ENCODE measurements at places on chromosomes 7 and 10.

DNA sequence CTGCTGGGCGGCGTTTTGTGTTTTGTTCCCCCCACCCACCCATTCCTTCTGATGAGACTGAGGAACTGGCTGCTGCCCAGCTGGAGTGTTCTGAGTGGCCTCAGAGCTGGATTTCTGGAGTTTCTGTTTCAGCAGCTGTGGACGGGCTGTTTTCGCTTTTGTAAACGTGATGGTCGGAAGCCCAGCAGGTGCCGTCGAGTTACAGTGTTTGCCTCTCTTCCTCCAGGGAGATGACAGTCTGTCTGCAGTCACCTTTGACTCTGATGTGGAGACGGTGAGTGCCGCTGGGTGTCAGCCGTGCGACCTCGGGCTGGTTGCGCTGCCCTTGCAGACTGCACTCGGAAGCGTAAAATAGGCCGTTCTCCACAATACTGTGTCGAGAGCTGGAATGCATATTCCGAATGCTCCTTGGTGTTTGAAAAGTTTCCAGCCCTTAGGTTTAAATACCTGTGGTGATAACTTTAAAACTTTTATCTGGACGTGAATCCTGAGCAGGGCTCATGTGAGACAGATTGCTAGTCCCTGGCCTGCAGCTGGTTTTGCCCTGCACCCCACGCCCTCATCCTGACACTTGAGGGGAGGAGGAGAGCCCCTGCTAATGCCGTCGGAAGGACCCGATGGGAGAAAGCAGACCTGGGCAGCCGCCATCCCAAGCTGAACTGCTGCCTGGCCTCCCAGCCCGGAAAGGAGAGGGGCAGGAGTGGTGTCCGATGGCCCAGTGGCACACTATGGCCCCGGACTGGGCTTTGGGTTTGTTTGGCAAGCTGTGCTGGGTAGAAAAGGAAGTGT lies 8.3 kb downstream of the IQCE start:
- DNase-seq = peak; percentile 92

DNA sequence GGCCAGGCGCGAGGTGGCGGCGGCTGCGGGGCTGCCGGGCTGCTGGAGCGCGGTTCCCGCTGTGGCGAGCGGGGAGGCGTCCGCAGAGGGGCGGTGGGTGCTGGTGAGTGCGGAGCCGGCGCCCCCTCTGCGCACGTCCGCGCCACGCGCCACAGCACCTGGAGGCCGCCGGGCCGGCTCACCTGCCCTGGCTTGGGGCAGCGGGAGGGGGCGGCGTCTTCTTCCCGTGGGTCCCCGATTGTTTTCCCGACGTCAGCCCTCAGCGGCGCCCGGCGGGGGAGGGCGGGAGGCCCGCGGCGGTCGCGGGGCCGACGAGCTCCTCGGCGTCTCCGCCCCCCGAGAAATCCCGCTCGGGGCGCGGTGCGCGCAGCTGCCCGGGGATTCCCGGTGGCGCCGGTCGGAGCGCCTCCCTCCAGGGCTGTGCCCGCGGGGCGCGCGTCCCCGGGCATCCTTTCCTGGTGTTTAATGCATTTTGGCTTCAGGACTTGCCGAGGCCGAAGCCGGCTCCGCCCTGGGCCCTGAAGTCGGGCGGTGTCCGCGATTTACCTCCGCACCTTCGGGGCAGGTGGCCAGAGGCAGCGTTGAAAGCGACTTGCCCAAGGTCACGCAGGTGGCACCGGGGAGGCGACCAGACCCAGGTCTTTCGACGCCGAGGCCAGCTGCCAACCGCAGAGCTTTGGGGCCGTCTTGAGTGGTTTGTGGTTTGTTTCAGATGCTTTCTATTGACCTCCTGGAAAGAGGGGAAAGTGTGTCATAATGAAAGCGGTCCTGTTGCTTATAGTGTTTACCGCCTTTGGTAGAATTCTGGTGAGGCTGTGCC lies 561 bp downstream of the PLEKHA1 start:
- peak; percentile 92 for DNase-seq

GRCh38 chr10:18684416-18684815 lies 25.2 kb downstream of the ARL5B start:
- no peak for DNase-seq

- DNase-seq = no peak
Observed at GRCh38 chr10:114577133-114577532, 80.9 kb downstream of the ABLIM1 start.

DNA sequence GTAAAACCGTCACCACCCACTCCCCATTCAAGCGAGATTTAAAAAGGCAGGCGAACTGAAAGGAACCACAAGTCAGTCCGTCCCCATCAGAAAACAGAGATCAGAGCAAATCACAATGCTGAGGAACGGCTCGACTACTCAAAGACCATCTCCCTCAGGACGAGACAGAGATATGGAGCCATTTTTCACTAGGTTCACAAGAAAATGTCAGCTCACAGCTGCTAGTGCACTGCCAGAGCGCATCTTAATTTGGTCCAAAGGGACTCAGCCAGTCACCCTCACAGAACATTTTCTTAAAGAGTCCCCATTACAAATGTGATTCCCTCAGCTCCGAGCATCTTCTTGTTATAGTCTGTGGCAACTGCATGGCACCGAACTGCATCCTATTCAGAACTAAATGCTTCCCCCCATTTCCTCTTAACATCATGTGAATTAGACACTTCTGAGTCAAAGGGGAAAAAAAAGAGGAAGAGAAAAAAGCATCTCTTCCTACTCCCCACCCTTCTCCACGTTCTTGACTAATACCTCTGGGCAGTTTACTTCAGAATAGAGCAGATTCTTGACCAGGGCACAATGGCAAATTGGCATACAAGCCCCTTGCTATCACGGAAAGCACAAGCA lies 683.9 kb downstream of the MAGI2 start:
- DNase-seq = no peak

- no peak for DNase-seq
Observed at GRCh38 chr10:128574581-128575210, 448.5 kb upstream of the MKI67 start.

GRCh38 chr10:71864911-71865361 lies 13.9 kb upstream of the PSAP start:
- DNase-seq = no peak

DNA sequence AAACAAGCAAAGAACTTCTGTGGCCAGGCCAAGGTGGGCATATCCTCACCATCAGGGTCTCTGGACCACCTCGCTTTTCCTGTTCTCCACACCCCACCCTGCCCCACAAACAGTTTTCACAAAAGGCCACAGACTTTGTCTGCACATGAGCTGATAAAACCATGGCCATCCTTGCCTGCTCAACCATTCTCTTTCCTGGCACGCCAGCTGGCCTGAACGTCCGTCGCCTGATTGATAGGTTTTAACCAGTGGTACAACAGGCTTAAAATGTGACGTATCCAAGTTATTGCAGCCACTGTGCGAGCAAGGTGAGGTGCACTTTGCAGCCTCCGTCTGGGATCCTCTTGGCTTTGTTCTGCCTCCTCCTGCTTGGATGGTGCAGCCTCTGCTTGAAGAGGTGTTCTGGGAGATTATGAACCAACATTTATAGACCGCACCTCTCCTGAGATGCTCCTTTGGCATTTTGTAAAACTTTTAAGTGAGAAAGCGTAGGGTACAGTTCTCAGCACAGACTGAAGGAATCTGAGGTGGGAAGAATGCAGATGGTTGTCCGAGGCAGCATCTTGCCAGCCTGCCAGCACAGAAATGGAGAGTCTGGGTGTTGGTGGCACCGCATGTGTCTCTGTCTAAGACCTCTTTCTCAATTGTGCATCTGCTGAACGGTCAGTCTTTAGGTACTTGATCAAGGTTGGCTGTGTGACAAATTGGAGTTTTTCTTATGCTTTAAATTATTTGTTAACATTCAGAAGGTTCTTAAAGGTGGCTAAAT lies 288.3 kb downstream of the CELF2 start:
- DNase-seq = no peak

- no peak for DNase-seq
Observed at GRCh38 chr7:104230606-104231005, 22.8 kb upstream of the ORC5 start.

GRCh38 chr10:113402602-113403001 lies 150.3 kb upstream of the HABP2 start:
- DNase-seq = no peak

DNA sequence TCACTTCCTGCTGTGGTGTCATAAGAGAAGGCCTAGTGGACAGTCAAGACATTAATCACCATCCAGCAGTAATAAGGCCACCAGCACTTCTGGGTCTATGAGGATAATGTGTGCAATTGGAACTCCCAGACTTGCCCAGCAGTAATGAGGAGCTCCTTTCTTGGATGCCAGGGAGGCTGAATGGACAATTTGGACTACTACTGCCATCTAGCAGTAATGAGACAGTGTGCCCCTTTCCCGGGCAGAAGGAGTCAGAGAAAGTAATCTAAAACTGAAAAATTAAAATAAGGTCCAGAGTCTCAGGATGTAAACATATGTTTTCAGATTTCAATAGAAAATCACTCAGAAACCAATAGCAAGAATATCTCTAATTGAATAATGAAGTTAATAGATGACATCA lies 400.4 kb downstream of the CDC14C start:
- DNase-seq = no peak

- DNase-seq = no peak
Observed at GRCh38 chr10:10542477-10542876, 475.2 kb upstream of the CELF2 start.

- no peak for DNase-seq
Observed at GRCh38 chr10:24744946-24745345, 21.3 kb upstream of the ARHGAP21 start.

GRCh38 chr10:91820144-91820543 lies 21.9 kb downstream of the TNKS2 start:
- no peak for DNase-seq

DNA sequence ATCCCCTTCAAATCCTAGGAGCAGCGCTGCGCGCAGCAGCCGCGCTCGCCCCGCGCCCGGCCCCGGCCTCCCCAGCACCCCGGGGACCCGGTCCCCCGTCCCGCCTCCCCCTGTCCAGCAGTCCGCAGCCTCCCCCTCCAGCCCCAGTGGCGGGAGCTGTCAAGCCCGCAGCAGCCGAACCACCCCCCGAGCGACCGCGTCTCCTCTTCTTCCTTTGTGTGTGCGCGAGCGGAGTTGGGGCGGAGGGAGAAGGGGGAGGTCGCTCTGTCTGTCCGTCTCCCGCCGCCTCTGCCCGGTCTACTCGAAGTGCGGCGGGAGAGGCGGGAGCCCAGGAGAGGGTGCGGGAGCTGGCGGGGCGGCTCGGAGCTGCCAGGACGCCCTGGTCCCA lies 375 bp upstream of the CHN2 start:
- DNase-seq = no peak

DNA sequence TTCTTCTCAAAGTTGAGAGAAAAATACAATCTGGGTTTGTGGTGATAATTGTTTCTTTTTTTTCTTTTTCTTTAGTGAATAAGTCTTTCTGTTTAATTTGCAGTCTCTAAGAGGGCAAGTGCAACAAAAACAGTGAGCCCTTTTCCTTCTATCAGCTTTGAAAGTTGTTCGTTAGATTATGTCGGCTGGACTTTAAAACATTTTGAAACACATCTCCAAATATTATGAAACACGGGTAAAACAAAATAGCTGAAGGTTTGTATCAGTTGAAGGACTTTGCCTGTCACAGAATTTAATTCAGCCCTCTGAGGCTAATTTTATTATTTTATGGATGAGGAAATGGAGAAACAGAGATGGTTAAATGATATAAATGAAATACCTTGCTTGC lies 85.3 kb downstream of the AGMO start:
- DNase-seq = no peak

DNA sequence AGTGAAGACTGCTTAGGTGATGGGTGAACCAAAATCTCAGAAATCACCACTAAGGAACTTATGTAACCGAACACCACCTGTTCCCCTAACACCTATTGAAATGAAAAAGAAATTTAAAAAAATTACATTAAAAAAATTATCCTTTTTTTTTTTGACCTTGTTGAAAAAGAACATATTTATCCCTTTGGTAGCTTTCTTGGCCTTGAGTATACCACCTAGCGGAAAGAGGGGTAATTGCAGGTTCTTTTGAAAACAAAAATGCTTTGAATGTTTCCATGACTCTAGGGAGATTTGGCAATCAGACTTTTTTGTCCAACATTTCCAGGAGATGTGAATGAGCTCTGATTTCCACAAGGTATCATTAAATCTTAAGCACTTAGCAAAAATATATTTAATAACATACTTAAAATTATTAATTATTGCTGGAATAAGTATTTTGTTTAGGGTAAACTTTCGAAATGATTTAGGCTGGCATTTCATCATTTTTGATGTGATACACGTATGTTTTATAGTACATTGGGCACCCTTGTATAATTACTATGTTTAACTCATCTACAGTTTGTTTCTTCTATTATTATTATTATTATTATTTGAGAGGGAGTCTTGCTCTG lies 47.0 kb upstream of the ELMO1 start:
- peak; percentile 48 for DNase-seq

DNA sequence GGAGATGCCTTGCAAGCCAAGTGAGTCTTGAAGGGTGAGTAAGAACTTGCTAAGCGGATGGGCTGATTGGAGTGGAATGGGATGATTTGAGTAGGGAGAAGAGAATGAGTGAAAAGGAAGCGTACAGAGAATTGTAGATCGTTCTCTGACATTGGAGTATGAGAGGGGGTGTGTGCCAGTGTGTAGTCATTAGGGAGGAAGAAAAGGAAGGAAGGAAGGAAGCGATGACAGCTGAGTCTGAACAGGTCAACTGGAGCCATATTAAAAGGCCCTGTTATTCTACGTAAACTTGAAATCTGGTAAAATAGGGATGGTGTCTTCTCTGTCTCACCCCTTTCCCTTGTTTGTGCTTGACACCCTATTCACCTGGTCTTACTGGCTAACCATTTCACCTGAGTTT lies 55.1 kb downstream of the SLK start:
- no peak for DNase-seq

GRCh38 chr10:72291019-72291532 lies 17.4 kb downstream of the DDIT4 start:
- DNase-seq = no peak

DNA sequence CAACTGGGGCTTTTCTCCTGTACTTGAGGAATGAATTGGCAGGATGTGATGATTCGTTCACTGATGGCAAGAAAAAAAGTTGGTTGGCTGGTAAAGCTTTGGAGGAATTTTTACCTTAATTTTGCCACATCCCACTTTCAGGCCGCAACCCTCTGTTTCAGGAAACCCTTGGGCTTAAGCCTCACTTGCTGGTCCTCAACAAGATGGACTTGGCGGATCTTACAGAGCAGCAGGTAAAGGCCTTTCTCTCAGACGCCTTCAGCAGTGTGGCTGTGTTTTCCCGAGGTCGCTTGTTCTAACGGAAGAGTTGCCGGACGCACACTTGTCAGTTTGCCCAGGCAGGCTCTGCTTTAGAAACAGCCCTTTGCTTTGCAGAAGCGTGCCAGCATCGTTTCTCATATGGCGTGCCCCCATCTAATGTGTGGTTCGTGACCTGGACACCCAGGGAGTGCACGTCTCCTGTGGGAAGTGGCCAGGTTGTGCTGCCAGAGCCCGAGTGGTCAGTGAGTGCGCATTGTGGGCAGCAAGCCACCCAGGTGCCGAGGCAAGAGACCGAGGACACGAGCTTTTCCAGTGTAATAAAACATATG lies 2.2 kb downstream of the MTG1 start:
- DNase-seq = no peak

Data from MM.1S (cell line).